Non-pigmented ciliary epithelial cell (primary cell): ENCODE measurements at places on chromosomes 12 and 14.

DNA sequence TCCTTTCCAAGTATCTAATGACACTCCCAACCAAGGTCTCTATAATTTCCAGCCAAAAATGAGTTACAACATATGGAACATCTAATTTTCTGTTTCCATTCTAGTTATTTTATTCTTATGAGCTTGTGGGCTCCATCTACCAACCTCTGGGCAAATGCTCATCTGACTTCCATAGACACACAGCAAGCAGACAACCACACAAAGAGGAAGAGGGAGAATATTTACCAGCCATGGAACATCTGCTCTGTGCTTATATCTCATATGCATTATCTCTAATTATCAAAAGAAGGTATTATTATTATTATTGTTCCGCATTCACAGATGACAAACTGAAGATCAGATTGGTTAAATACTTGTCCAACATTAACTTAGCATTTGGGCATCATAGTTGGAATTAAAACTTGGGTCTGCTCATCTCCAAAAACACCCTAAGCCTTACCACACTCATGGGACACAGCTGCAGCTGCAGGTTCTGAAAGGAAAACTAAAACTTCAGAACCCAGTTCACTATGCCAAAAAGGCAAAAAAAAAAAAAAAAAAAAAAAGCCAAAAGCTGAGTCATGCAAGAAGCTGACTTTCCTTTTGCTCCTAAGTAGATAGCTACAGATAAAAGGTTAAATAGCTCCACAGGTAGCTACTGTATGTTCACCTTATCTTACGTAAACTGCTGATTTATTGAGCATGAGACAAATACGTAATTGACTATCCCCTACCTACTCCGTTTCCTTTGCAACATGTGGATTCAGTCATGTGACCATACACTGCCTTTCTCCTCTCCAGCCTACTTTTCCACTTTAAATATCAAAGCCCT lies 23.6 kb upstream of the TCL1B start:
- no peak for DNase-seq

DNA sequence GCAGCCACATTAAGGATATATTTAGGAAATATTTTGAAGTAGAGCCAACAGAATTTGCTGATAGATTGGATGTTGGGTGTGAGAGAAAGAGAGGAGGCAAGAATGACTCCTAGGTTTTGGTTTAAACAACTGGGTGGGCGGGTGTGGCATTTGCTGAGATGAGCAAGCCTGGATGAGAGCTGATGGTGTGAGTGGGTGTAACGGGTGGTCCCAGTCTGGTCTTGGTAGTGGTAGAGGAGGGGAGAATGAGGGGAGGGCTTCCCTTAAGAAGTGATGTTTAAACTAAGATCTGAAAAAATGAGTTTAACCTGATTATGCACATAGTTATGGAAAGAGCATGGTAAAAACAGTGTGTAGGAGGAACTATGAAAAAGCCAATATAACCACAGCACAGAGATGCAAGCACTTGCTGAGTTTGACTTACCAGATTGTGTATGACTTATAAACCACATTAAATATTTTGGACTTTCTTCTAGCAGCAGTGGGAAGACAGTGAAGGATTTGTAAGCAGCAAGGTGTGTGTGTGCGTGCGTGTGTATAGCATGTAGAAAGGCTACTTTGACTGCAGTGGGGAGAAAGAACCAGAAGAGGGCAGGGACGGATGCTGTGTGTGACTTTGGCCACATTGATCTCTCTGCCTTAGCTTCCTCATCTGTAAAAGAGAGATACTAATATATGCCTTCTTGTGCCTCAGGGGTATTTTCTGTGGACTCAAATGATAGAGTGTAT lies 139.7 kb downstream of the PRIMA1 start:
- no peak for DNase-seq

DNA sequence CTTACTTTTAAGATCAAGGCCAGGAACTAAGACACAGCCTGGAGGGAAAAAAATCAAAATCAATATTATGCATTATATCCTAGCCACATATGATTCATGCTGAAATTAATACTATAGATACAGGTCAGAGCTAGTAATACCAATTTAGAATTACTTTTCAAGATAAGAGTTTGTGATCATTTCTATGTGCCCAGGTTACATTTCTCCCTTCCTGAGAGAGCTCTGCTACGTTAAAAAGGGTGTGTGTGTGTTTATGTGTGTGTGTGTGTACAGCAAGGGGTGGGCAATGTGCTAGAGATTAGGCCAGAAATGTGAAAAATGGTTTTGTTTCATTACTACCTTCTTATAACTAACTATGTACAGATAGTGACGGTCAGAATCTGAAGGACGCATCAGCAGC lies 223.9 kb upstream of the FLRT2 start:
- DNase-seq: no peak

DNA sequence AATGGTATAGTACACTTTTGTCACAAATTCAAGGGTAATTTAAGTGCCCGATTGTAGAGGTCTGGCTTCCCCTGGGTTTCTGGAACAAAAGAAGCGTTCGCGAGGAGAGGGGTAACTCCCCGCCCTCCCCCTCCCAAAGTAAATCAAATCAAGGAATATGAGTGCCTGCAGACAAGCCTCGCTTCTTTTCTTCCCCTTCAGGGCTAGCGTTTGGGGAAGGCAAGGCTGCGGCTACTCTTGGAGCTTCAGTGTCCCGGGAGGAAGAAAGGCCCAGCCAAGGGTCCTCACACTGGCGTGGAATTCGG lies 456 bp upstream of the TMPO start:
- DNase-seq: no peak

- no peak for DNase-seq
Observed at GRCh38 chr12:100127766-100128511, 14.7 kb downstream of the BLTP3B start.
